ENCODE measurements at places on chromosomes 1 and 21.
A peak's percentile ranks its signal among the peaks of the same experiment; 100 is the strongest.

DNA sequence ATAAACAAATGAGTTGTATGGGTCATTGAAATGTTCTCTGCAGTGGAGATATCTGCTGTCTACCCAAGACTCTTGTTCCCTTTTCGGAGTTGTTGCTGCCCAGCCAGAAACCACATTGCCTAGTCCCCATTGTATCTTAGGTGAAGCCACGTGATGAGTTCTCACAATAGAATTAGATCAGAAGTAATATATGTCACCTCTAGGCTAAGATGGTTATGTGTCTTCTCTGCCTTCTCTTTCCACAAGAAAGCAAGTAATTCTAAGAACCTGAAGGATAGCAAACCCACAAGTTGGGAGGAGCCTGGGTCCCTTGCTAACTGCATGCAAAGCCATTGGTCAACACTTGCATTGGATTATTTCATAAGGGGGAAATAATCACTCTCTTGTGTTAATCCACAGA lies 76.6 kb downstream of the ADCY10 start:
- DNase-seq: no peak

- no peak for DNase-seq
Observed at GRCh38 chr1:228917755-228918154, 182.5 kb downstream of the RHOU start.

DNA sequence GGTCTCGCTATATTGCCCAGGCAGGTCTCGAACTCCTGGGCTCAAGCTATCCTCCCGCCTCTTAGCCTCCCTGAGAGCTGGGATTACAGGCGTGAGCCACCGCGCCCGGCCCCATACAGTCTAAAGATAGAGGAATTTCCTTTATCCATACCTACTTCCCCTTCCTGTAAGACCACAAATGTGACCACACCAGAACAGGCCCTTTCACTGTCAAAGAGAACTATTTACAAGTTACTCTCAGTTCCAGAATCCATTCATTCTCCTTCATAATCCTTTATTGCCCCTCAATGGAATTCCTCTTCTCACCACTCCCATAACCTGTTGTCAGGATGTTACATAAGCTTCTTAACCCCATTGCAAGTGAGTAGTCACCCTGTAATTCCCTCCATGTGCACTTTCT lies 26.3 kb upstream of the SLC5A9 start:
- no peak for DNase-seq

- peak; percentile 9 for DNase-seq
Observed at GRCh38 chr21:45318556-45319404, 31.1 kb upstream of the POFUT2 start.

DNA sequence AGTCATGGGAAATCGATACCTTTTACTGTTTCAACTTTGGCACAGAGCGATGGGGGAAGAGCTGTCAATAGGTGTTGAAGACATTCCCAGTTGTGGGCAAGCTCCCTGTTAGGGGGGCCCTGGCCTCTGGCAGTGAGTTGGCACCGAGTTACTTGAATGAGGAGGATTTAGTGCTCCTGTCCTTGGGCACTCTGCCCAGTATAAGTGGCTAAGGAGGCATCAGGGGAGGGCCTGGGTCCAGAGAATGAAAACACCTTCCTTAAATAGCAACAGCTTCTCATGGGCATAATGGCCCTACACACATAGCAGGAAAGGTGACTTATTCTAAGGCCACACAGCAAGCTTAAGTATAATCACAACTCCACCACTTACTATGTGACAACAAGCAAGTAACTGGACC lies 664.4 kb downstream of the PTPRU start:
- no peak for DNase-seq

DNA sequence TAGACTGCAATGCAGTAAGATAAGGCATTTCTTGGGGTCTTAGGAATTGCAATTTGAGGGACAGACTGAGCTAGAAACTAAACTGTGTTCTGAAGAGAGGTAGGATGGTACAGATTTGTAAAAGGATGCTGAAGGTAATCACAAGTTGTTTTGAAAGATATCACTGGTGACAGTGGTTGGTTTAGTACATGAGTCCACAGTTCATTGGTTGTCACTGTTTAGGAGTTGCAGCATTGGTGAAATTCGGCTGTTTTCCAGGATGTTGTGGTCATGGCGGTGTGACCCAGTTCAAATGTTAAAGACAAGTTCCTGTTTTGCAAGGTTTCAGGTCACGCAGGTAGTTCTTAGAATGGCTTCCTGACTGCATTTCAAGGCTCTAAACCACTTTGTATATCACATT lies 292.8 kb upstream of the B3GALT2 start:
- DNase-seq: no peak

- no peak for DNase-seq
Observed at GRCh38 chr1:153649137-153649862, 9.2 kb upstream of the SNAPIN start.

- DNase-seq: no peak
Observed at GRCh38 chr1:233333086-233333485, 5.6 kb downstream of the MAP3K21 start.

GRCh38 chr1:82567348-82567747 lies 766.6 kb downstream of the ADGRL2 start:
- DNase-seq: no peak

DNA sequence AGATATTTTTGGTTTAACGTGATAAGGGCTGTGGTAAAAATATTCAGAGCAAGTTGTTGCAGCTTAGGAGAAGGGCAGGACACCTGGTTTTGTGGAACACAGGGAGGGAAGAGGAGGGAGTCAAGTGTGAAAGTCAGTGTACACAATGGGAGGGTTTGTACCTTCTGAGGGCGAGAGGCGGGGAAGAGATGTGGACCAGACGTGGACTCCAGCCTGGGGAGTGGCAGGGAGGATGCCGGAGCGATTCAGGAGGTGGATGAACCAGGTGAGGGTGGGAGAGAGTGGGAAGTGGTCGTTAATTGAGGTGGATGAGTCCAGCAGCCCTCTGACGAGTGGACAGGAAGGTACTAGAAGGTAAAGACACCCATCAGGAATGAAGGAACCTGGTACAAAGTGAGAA lies 52.2 kb upstream of the IRF2BP2 start:
- no peak for DNase-seq

DNA sequence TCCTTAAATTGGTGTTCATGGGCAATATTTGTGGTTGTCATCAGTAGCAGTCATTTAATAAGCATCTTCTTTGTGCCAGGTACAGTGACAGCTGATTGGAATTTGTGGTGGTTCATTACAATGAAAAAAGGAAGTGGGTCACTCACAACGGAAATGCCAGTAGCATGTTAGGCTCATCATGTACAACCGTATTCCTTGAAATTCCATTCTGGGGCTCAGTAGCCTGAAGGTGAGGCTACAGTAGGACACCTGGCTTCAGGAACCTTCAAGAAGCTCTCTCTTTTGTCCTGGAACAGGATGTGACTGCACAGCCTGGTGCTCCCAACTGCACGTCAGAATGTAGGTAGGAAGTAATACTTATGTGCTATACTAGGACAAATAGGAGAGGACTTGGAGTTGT lies 93.9 kb downstream of the ST3GAL3 start:
- no peak for DNase-seq

GRCh38 chr1:226948996-226949395 lies 8.9 kb downstream of the COQ8A start:
- no peak for DNase-seq

GRCh38 chr1:151618470-151618869 lies 6.6 kb downstream of the SNX27 start:
- DNase-seq: no peak

GRCh38 chr1:33609739-33610138 lies 137.3 kb downstream of the ZSCAN20 start:
- DNase-seq: no peak

DNA sequence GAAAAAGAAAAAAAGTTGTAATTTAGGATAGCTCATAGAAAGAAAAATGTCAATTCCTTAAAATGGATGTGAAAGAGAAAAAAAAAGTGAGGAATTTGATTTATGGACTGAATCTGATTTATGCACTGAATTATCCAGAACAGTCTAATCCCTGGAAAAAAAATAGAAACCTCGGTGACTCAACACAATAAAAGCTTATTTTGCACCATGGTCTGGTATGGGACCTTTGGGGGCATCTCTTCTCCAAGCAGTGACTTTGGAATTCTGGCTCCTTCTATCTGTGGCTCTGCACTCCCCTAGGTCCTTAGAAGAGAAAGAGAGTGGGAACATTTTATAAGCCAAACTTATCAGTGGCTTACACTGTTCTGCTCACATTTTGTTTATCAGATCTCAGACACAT lies 471.7 kb upstream of the B3GALT2 start:
- DNase-seq: no peak

- DNase-seq: no peak
Observed at GRCh38 chr1:64122588-64122987, 80.8 kb upstream of the UBE2U start.

DNA sequence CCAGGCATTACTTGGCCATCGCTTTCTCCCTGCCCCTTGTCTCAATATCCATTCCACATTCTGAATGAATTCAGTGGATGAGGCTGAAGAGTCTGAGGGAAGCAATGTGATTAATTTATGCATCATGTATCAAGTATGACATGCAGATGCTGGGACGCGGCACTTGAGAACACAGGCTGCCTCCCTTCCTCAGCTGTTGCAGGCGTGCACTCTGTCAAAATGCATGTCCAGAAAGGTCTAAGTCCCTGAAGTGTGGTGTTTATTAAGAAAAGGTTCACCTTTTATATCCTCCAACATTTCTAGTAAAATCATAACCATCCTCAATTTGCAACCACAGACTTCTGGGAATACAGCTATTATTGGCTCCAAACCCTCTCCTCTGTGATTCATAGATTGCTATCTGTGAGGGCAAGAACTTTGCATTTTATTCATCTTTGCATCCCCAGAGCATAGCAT lies 22.6 kb upstream of the RAB3GAP2 start:
- peak; percentile 25 for DNase-seq

DNA sequence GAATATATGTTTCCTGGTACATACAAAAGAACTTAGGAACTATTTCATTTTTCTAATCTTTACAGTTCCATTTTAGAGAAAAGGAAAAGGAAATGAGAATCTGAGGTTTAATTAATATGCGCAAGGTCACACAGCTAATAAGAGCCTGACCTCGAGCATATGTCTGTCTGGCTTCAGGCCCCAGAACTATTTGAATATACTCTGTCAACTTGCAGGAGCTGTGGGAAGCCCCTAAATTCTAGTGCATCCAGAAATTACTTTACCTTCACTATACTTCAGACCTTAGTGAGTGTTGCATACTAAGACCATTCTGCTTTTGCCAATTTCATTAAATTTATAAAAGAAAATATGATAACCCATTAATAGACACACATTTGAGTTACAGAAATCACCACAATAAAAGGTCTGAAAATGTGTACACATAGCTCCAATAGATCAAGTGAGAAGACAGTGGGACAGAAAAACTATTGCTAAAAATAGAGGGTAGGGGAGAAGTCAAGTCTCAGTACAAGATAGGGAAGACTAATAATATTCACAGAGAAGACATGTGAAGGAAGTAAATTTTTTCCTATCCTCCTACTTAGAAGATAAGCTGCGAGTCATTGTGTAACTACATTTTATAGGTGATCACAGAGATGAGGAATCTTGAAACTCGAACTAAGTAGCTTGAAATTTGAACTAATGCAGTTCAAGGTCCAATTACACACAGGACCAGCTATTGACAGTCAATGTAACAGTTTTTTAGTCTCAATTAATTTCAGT lies 3.8 kb downstream of the RGS13 start:
- DNase-seq: no peak

- DNase-seq: no peak
Observed at GRCh38 chr1:172697534-172698002, 38.7 kb downstream of the FASLG start.

DNA sequence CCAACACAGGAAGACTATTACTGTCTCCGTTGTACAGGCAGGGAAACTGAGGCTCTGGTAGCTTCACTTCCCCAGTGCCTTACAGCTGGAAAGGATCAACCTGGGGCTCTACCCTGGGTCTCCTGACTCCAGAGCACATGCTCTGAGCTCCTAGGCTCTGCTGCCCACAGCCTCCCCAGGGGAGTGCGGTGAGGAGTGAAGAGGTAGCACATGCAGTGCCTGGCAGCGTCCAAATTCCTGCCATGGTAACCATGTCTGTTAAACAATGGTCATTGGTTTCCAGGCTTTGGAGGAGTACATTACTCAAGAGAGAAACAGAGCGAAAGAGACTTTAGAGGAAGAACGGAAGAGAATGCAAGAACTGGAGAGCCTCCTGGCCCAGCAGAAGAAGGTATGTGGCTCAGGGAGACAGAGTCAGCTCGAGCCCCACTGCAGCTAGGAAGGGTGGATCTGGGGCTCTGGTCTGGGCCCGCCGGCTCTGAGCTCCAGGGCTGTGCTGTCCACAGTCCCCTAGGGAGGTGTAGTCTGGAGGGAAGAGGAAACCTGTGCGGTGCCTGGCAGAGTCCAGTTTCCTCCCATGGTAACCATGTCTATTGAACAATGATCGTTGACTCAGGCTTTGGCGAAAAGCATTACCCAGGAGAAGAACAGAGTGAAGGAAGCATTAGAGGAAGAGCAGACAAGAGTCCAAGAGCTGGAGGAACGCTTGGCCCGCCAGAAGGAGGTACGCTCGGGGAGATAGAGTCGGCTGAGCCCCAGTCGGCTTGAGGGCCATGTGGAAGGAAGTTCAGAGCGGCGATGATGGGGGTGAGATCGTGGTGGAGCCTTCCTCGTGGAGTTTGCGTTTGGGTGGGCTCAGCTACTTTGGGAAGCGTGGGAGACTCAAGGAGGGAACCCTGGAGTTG lies 64.6 kb upstream of the EFHD2 start:
- no peak for DNase-seq

DNA sequence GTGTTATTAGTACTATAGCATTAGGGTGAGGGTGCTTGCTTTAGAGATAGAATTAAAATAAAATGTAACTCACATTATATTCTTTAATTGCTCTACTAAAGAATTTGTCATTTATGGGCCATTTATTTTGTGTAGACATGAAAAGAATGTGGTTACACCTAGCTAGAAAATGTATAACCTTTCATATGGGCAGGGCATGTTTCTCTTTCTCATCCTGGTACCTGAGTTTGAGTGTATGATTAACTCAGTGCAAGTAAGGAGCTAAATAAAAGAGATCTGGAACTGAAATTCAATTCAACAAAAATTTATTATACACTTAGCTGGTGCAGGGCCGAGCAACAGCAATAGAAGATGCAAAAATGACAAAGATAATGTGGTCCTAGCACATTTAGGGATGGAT lies 47.4 kb downstream of the MAP3K7CL start:
- no peak for DNase-seq

- peak; percentile 9 for DNase-seq
Observed at GRCh38 chr1:54054438-54054749, 986 bp downstream of the TCEANC2 start.

- no peak for DNase-seq
Observed at GRCh38 chr21:35507181-35507759, 458.2 kb upstream of the RUNX1 start.

GRCh38 chr1:41629141-41629540 lies 144.7 kb upstream of the EDN2 start:
- no peak for DNase-seq

- DNase-seq: no peak
Observed at GRCh38 chr1:91556556-91556955, 55.9 kb downstream of the CDC7 start.

DNA sequence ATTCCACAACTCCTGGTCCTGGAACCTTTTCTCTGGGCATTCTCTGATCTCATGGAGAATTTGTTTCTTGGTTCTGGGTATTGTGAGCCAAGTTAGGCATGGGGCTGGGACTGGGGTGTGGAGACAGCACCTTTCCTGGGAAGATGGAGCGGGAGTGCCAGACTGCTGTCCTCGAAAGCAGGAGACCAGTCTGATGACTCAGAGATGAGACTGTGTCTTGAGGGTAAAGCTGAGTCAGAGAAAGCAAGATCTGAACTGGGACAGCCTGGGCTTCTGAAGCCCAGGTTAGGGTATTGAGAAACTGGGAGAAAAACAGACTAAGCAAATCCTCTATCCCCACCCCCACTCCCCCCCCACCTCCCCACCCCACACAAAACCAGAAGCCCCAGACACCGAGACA lies 2.2 kb upstream of the KANK4 start:
- DNase-seq: no peak

GRCh38 chr1:194829492-194829891 lies 1643.1 kb upstream of the B3GALT2 start:
- DNase-seq: no peak

All from retina (tissue), 1 donor.